ENCODE measurements at places on chromosomes 1 and 21.

DNA sequence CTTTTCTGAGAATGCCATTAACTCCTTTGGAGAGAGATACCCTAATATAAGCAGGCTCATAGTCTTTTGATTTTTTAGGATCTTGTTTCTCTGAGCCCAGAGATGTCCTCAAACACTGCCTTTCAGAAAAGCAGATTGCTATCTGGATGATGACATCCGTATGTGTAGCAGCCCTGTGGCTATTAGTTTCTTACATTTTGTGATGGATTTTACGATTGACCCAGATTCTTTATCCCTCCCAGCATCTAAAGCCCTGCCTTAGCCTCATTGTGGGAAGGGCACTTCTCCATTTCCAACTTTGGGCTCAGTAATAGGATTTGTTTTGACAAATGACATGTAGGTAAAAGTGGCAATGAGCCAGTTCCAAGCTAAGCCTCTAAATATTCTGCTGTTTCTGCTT is 300.3 kb downstream of the TTLL7 start:
- DNase-seq: no peak

GRCh38 chr1:232922485-232922884 is 27.9 kb upstream of the NTPCR start:
- no peak for DNase-seq

- DNase-seq: no peak
Measured at GRCh38 chr1:174391716-174392115, 56.0 kb upstream of the GPR52 start.

- DNase-seq: no peak
Measured at GRCh38 chr1:205068001-205068400, 16.3 kb downstream of the TMEM81 start.

DNA sequence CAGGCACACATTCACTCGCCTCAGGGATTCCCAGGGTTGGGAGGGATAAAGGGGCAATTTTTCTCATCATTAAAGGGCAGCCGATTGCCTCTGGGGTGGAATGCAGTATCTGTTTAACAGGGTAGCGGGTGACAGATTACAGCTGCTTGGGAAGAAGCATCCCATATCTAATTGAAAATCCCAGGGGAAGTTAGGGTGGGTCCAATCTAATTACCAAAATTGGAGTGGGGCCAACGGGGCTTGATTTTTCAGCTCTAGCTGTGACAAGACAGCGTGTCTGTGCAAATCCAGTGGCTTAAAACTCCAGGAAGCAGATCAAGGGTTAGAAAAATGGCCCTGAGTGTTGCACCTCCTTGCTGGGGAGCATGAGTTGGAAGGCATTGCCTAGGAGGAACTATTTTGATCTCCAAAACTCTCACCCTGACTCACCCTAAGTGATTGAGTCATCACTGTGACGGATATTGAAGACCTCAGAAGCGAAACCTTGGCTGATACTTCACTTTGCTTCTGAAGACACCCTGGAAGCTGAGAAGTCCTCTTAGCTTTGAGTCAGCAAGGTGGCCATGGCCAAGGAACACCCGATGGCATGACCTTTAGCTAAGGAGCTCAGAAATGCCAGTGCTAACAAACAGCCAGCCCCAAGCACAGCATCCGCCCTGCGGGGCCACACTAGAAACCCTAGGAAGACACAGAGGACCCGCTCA is 46.0 kb downstream of the GRHL3 start:
- DNase-seq: peak; percentile 25

DNA sequence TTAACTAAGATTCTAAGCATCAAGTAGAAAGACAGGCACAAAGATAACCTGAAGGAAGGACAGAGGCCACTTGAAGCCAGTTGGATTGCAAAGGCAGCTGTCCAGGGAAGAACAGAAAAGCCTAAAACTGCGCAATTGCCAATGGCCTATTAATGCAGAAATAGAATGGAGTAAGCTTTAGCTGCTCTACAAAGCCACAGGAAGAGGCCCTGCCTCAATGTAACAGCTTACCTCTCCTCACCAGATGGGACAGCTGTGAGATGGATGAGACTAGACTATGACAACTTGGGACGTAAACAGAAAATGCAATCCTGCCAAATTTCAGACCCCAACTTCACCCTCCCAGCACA is 176.5 kb downstream of the EIF4G3 start:
- no peak for DNase-seq

GRCh38 chr1:15934211-15935055 is 41.5 kb downstream of the ZBTB17 start:
- no peak for DNase-seq

DNA sequence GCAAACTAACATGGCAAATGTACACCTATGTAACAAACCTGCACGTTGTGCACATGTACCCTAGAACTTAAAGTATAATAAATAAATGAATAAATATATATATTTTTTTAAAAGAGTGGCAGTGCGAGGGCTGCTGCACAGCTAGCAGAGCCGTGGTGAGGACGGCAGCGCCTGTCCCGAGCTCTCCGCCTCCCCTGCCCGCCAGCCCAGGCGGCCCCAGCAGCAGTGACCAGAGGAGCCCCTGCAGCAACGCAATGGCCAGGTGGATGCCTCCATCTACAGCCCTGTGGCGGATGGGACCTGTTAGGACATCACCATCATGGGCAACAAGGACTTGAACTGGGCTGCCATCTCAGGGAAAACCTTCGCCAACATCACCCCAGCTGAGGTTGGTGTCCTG is 351.9 kb downstream of the FAM72C start:
- no peak for DNase-seq

DNA sequence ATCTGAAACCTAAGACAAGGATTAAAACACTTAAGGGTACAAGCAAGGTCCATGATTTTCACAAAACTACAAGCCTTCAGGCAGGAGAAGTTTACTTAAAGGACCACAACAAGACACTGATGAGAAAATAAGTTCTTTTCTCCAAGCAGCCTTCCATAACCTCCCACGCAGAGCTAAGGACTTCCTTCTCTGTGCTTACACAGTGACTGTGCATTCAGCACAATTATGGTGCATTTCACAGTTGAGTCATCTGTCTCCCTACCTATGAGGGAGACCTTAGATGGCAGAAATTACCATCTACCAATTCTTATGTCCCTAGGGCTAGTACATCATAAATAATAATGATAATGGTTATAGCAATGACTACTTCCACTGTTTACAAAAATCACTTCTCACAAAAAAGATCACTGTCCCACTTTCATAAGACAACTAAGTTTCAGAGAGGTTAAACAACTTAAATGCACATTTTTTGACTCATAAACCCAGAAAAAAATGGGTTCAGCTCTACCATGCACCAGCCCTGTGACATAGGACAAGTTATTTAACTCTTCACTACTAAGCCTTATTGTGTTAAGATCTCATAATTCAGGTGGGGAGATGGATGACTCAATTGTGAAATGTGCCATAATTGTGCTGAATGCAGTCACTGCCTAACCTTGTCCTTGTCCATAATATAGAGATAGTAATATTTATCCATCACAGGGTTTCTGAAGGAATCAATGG is 45.3 kb downstream of the TARBP1 start:
- no peak for DNase-seq

DNA sequence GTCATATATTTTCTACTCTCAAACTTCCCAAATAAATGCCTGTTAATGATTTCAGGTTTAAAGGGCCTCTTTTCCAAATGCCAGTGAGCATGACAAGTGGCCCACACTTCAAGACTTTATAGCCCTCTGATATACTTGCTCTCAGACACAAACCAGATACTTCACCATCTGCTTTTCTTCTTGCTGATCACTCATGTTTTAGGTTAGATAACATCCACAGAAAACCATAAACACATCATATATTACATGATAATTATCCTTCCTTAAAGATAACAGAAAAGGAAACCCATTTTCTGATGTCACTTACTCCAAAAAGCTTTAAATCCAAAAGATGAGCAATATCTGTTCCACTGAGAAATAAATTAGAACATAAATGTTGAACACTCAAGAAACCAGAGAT is 723.5 kb downstream of the LTN1 start:
- DNase-seq: no peak

- no peak for DNase-seq
Measured at GRCh38 chr1:117600325-117600943, 5.4 kb upstream of the TENT5C start.

DNA sequence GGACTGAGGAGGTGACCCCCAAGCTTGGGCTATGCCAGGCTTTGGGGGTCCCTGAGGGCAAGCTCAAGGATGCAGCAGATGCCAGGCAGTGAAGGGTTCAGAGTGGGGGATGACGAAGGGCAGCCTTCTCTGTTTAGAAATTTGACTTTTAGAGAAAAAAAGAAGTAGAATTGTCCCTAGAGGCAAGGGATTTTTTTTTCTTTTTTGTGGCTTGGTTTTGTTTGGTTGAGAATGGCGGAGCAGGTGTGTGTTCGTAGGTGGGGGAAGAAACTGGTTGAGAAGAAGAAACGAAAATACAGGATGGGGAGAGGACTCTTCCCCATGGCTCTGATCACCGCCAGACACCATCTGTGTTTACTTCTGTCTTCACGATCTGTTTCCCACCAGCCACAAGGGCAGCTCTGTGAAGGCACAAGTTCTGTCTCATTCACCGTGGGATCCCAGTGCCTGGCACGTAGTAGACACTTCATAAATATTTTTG is 8.2 kb downstream of the PLA2G5 start:
- DNase-seq: no peak

DNA sequence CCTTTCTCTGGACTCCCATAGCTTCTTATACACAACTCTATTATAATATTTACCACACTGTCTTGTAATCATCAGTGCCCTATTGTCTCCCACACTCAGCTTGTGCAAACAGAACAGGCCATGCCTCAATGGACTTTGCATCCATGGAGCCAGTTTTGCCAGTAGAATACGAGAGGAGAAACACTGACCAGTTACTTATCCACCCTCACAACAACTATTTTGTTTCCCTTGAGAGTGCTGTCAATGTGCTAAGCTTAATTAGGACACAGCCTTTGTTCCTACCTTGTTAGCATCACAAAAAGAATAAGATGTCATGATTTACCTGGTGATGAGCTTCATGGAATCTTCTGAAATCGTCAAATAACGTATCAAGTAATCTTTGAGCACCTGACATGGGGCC is 18.1 kb upstream of the LRRC52 start:
- DNase-seq: no peak

GRCh38 chr1:68121536-68121935 is 71.1 kb upstream of the DIRAS3 start:
- no peak for DNase-seq

DNA sequence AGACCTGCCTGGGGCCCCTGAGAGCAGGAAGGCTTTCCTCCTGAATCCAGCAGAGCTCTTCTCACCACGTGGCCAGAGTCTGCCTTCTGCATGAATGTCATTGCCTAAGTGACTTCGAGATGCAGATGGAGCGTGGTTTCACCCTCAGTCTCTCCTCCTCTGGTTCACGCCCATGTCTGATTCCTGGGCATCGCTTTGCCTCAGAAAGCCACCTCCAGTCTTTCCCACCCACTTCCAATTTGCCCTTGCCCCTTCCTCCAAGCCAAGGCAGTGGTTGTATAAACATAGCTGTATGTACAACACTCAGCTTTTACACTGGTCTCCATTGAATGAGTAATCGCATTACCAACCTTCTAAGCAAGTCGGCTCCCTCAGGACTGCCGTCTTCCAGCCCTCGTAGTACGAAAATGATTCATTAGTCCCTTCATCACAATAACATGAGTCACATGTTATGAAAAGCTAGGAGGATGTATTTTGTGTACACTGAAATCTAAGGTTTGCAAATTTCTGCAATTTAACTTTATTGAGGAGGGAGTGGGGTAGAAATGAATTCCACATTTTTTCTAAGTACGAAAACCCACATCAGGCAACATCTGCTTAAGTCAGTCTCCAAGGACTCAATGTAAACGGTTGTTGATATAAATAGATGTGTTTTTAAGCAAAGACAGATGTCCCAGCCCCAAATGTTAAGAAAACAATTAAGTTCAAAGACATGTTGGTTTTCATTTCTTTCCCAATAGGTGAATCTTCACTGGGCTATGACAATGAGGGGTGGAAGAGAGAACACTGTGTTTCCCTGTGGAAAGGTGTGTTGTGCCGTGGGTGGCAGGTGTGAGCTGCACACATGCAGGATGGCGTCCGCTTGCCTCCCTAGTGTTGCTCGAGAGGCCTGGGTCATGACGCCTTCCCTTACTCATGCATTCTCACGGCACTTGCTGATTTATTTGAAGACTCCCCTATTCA is 32.3 kb upstream of the ETS2 start:
- no peak for DNase-seq

DNA sequence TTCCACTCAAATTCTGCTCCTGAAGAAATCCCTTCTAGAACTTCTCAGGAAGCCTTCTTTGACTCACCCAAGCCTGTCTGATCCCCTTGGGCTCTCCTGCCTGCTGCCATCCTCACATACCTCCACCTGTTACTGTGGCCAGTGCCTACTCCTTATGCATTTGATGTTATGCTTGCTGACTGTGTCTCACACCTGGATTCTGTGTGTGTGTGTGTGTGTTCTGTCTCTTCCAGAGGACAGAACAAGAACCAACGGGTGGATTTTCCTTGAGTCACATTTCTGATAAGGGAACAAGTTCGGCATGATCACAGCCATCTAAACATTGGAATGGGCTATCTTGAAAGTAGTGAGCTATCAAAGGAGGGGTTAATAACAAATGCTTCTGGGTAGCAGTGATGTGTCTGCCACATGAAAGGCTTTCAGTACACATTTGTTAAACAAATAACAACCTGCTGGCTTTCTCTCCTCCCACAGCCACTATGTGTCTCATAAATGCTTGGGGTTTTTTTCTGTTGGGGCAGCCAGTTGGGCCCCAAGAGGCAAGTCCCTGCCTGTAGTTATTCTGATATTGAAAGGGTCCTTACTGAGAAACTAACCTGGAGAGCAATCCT is 8.9 kb upstream of the GPR37L1 start:
- no peak for DNase-seq

- no peak for DNase-seq
Measured at GRCh38 chr1:54927472-54928240, 40.7 kb upstream of the DHCR24 start.

- DNase-seq: no peak
Measured at GRCh38 chr1:47797575-47797974, 199.6 kb downstream of the TRABD2B start.

- no peak for DNase-seq
Measured at GRCh38 chr1:15282810-15283474, 35.9 kb downstream of the FHAD1 start.

GRCh38 chr1:95321531-95321930 is 87.5 kb downstream of the RWDD3 start:
- no peak for DNase-seq

DNA sequence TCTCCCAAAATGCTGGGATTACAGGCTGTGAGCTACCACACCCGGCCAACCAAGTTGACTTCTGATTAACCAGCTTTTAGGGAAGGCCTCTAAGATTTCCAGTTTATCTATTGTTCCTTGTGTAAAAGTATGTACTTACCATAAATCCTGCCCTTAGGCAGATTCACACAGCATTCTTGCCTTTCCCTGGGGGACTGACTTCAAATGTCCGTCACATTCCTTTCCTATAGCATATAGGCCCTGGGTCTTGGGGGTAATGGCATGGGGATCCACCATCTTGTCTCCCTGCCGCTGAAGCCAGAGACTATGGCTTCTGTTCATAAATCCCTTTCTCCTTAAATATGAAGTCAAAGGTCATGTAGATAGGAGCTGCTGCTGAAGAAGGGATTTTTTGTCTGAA is 872 bp upstream of the PINK1 start:
- DNase-seq: no peak

GRCh38 chr1:7552402-7552801 is 218.7 kb upstream of the VAMP3 start:
- DNase-seq: no peak

GRCh38 chr1:112712701-112713128 is 2.4 kb downstream of the PPM1J start:
- DNase-seq: no peak

Data from stimulated activated CD4-positive, alpha-beta T cell treated with anti-CD3 and anti-CD28 coated beads, Interleukin-2, amount 100 ng/mL, for 24 hours (primary cell).